ENCODE measurements at places on chromosomes 12 and 14.

DNA sequence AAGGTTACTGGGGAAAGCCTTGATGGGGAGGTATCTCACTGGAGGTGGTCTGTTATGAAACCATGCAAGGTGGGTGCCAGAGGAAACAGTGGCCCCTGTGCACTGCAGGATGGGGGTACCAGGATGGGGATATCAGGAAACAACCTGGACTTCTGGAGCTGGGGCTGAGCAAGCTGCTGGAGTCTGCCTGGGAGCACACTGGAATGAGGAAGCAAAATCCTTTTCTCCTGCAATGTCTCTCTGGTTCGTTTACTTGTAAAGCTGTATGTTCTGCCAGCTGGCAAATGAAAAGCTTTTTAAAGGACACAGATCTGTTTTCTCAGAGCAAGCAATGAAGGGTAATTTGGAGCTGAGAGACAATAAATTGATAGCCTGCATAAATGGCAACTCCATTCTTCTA, 23.2 kb upstream of the SERPINA1 start:
- no peak for DNase-seq

GRCh38 chr12:132422381-132423043, 67.4 kb upstream of the FBRSL1 start:
- DNase-seq: no peak

DNA sequence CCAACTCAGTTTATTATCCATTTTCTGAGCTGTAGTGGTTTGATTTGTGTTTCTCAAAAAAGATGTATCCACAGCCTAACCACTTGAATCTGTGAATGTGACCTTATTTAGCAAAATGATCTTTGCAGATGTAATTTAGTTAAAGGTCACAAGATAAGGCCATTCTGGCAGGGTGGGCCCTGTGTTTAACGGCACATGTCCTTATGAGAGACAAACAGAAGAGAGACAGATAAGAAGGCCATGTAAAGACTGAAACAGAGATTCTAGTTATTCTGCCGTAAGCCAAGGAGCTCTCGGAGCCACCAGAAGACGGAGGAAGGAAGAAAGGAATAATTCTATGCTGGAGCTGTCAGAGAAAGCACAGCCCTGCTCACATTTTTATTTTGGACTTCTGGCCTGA, 374.2 kb downstream of the PRKD1 start:
- no peak for DNase-seq

GRCh38 chr12:92272061-92272964, 126.7 kb upstream of the BTG1 start:
- no peak for DNase-seq

Measured in stimulated activated CD4-positive, alpha-beta T cell treated with anti-CD3 and anti-CD28 coated beads, Interleukin-1b, Interleukin-23, amount 100 ng/mL, for 48 hours (primary cell).